ENCODE measurements at places on chromosomes 13 and 19.

DNA sequence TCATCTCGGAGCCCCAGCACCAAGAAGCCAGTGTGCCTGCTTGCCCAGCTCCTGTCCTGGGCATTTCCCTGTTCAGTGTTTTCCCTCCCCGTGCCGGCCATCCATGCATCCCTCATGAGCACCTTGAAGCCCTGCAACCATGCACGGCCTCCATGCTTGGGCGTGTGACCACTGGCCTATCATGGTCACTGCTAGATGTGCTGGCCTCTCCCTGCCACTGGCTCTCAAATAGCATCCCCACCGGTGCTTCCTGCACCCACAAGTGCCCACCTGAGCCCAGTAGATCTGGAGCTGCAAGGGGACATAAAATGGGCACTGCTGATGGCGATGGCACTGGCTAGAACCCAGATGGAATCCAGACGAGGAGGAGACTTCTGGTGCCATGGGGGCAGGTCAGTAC, 126.0 kb downstream of the TUBA3C start:
- DNase-seq: no peak

GRCh38 chr19:35991731-35992450, 3.1 kb upstream of the SDHAF1 start:
- no peak for DNase-seq

- no peak for DNase-seq
Observed at GRCh38 chr13:41767801-41768200, 193.1 kb downstream of the VWA8 start.

DNA sequence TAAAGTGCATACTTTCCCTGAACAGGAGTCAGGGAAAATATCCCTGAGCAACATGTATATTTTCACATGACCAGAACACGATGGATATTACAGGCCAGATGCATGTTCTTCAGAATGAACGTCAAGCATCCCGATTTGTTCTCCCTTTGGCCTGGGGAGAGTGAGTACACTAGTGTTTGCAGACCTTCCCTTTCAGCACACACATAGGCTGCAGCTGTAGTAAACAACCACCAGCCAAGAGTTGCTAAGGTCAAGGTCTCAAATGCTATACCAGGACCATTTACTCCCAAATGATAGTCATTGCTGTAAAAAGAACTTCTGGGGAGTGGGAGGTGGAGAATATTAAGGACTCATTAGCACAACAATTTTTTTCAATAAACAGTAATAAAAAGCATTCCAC, 3.0 kb downstream of the KLF12 start:
- no peak for DNase-seq

- no peak for DNase-seq
Observed at GRCh38 chr13:79932556-79932955, 408.4 kb downstream of the SPRY2 start.

DNA sequence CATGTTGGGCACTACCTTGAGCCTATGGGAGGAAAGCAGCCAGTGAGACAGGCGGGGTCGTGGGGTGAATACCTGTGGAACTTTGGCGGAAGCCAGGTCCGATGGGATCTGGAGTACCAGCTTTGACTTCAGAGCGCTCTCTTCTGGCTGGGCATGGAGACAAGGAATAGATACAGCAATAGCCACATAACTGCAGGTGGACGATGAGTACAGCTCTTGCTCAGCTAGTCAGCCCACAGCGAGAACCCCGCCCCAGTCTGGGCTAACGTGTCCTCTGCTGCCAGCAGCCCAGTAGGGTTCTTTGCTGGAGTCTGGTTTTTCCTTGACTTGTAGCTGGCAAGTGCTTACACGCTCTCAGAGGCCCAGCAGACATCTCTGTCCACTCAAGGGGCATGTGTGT, 83.4 kb downstream of the SIPA1L3 start:
- DNase-seq: no peak

- no peak for DNase-seq
Observed at GRCh38 chr13:31011901-31012654, 79.6 kb downstream of the TEX26 start.

DNA sequence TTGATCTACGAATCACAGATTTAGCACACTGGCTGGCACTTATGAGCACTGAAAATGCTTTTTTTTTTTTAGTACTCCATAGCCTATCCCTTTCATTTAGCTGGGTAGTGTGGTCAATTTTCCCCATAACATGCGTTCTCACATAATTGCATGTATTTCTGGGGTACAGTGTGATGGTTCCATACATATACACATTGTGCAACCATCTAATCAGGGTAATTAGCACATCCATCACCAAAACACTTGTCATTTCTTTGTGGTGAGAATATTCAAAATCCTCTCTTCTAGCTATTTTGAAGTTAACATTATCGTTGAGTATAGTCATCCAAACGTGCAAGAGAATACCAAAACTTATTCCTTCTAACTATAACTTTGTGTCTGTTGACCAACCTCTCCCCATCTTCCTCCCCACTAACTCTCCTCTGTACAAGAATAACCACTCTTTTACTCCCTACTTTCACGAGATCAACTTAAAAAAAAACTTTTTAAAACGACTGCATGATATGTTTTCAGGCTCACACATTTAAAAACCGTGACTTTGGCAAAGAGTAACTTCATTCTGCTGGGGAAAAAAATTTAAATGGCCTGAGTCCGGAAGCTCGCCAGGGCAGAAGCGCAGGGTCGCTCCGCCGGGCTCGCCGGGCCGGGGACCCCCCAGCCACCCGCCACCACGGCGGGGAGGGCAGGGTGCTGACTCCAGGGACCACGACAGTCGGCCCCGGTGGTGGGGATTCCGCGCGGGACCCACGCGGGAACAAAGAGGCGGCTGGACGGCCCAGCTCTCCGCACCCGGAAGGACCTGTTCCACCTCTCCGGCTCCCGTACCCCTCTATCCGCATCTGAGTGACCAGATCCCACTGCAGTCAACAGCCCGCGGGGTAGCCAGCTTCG, 868 bp upstream of the UBAC2 start:
- no peak for DNase-seq

DNA sequence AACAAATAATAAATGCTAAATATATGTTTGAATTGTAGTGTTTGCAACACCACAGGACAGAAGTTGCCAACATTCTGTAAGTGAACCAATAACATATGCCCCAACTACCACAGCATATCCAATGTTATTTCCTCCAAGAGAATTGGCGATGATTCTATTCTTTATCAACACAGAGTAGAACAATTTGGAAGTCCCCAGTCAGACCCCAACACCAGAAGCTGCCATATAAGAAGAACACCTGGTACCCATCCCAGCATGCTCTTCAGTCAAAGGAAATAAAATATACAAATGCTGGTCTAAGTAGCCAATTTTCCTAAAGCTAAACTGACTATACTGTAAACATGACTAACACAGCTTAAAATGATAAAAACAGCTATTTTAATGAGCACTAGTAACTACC, 145.7 kb downstream of the KLF12 start:
- DNase-seq: no peak

GRCh38 chr19:41096353-41096752, 8.1 kb downstream of the CYP2A13 start:
- no peak for DNase-seq

DNA sequence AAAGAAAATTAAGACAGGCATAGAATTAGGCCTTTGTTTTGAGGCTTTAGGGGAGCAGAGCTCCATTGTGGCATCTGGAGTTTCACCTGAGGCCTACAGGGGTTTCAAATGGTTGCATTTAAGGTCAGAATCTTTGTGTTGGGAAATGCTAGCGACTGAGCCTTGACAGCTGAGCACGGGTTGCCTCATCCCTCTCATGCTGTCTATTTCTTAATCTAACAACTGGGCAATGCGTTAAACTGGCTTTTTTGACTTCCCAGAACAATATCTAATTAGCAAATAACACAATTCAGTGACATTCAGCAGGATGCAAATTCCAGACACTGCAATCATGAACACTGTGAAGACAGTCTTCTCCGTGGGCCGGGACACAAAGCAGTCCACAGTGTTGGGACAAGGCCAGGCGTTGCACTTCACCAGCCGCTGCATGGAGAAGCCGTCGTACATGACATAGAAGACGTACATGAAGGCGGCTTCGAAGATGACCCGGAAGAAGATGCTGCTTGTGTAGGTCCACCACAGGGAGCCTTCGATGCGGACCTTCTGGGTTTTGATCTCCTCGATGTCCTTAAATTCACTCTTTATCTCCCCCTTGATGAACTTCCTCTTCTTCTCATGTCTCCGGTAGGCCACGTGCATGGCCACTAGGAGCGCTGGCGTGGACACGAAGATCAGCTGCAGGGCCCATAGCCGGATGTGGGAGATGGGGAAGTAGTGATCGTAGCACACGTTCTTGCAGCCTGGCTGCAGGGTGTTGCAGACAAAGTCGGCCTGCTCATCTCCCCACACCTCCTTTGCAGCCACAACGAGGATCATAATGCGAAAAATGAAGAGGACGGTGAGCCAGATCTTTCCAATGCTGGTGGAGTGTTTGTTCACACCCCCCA, 3.8 kb downstream of the GJB2 start:
- no peak for DNase-seq

GRCh38 chr13:103517066-103517767, 451.0 kb upstream of the SLC10A2 start:
- no peak for DNase-seq
